ENCODE measurements at places on chromosomes 5 and 9. TPM values are rescaled to one million over a fixed set of nuclear protein-coding genes. Genes with fewer than 3 reads are reported as not detected.
A peak's percentile ranks its signal among the peaks of the same experiment; 100 is the strongest.

The SQSTM1 gene
- 301 TPM for polyA plus RNA-seq

DNA sequence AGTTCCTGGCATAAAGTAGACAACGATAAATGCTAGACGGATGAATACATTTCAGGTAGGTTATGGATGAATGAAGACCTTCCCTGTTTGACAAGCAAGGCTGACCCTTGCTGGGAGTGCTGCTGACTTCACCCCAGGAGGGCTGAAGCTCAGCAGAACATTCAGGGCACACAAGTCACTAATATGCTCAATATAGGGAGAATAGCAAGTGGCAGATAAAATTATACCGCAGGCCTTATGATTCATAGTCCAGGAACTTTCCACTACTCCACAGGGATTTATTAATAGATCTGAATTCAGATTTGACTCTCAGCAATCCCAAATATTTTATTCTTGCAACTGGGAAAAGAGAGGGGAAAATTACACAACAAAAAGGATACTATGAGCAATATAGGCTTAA lies 38.2 kb upstream of the GRAMD2B start:
- H3K36me3 ChIP-seq: no peaks in the 10 kb centered on the region
- H3K4me3 ChIP-seq: no peak overlapping the region
- H3K27me3 ChIP-seq: no peaks in the 10 kb centered on the region

The CNTFR gene
- 1.6 TPM for polyA plus RNA-seq

DNA sequence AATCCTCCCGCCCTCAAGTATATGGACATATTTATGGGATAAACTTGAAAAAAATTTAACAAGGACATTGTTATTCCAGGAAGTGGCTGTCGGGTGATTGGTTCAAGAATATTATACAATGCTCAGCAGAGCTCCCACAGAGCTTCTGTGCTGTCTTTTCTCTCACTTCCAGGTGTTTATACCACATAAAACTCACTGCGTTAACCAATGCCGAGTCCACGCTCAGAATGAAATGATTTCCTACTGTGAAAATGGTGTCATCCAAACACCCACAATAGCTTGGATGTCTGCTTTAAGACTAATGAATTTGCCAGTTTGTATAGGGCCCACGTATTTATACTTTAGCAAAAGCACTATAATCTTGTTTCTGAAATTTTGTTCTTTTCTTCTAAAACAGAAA lies 368.2 kb downstream of the NDUFS4 start:
- DNase-seq: no peak
- no peaks in the 10 kb centered on the region for H3K36me3 ChIP-seq
- H3K27me3 ChIP-seq: no peaks in the 10 kb centered on the region
- H3K4me1 ChIP-seq: peaks cover 17% of the 10 kb centered on the region
- H3K4me3 ChIP-seq: no peak overlapping the region

GRCh38 chr9:68427216-68427977 lies 71.0 kb downstream of the PGM5 start:
- H3K4me3 ChIP-seq: no peak overlapping the region
- H3K4me1 ChIP-seq: peaks cover 92% of the 10 kb centered on the region
- peak overlapping the region; percentile 82 for H3K27ac ChIP-seq
- no peaks in the 10 kb centered on the region for H3K27me3 ChIP-seq
- no peak for DNase-seq

The ROPN1L gene
- polyA plus RNA-seq: 2.4 TPM
